Daoy (cell line): ENCODE measurements at places on chromosomes 1 and 21.

- DNase-seq = peak; percentile 98
These were observed at the start of gene PLEKHG5 for GRCh38 chr1:6491480-6491962. Gene PLEKHG5 (minus strand): TSS chr1:6491667. CDS start chr1:6477571, 14,096 bp downstream.

DNA sequence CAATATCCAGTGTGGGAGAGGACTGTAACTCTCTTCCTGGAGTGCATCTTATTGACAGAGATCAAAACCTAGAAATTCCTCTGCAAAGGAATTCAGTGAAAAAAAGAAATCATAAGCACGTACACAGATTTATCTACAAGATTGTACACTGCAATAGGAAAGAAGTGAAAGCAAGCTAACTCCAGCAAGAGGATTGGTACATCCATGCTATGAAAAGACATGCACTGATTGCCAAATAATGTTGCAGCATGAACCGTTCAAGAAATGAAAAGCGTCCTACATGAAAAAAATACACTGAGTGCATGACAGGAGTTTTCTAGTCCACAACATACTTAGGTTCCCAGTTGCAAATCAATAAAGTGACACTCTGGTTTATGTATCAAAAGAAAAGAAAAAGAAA, 1.9 kb upstream of the MGST3 start:
- DNase-seq = no peak

- no peak for DNase-seq
These were observed 32.7 kb downstream of the BEND5 start for GRCh38 chr1:48744032-48744431.

DNA sequence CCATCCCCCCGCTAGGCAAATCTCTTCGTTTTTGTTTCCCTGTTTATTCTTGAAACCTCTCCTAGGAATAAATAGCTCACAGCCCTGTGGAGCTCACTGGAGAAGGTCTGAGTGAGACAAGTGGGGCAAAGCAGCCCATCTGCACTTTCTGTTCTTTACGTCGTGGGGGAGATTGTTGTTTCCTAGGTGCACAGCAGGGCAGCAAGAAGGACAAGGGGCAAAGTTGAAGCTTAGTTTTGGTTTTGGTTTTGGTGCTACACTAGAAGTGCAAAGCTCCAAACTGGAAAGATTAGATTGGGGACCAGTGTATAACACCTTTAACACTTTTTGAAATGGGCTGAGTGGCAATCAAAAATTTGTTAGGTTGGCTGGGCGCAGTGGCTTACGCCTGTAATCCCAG, 76.6 kb downstream of the GPR88 start:
- DNase-seq = no peak

DNA sequence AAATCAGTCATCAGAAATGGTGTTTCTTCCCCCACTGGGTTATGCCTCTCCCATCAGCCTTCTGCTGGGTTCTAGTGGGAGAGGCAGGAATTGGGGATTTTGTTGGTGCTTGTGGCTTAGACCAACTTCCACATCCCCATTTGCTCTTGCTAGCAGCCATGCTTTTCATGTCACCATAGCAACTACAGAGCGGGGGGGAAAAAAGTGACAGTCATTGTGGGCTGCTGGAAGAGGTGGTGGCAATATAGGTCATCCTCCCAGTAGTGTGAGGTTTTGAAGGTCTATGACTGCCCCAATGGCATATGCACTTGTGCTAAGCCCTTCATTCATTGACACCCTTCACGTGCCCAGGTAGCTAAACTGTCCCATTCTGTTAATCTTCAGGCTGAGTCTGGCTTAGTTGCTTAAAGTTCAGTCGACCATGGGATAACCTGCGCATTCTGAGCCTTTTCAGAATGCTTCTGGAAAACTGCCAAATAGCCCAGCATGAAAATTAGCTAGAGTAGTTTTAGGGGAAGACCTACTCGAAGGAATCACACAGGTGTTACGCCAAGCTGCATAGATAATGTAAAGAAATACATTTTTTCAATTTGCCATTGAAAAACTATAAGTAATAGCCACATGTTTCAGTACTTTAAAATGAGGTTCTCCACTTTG, 53.7 kb upstream of the ZNF326 start:
- no peak for DNase-seq

DNA sequence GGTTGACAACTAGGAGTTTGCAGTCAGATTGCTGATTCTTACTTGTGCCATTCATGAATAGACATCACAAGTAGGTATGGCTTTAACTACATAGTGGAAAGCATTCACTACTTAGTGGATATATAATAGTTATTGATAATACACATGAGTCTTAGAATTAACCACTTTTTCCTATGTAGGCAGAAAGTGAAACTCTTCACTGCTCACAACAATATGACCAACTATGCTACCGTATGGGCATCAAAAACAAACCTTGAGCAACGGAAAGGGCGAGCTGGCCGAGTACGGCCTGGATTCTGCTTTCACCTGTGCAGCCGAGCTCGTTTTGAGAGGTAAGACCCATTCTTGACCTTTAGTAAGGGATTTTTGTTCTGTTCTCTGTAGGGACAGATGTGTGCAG, 38.7 kb downstream of the DHX9 start:
- DNase-seq = no peak

DNA sequence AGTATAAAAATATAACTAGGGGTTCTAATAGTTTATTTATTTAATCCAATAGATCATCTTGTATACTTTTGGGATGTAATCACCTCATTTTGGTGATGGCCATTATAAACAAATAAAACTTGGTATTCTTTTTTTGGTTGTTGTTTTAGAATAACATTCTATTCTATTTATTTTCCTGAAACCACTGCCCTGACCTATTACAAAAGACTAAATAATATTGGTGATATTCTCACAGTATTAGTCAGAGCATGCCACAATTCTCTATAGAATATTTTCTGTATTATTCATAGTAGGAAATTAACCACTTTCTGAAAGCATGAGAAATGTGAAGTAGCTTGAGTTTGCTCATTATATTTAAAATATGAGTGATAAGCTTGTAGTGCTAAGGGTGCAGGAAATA, 54.1 kb upstream of the LRRC7 start:
- DNase-seq = no peak

GRCh38 chr1:224689374-224689773, 73.3 kb downstream of the CNIH3 start:
- DNase-seq = no peak

GRCh38 chr21:35925497-35925896, 134.8 kb downstream of the SETD4 start:
- peak; percentile 88 for DNase-seq

- DNase-seq = peak; percentile 75
These were observed 19.7 kb downstream of the STPG1 start for GRCh38 chr1:24393892-24394291.

DNA sequence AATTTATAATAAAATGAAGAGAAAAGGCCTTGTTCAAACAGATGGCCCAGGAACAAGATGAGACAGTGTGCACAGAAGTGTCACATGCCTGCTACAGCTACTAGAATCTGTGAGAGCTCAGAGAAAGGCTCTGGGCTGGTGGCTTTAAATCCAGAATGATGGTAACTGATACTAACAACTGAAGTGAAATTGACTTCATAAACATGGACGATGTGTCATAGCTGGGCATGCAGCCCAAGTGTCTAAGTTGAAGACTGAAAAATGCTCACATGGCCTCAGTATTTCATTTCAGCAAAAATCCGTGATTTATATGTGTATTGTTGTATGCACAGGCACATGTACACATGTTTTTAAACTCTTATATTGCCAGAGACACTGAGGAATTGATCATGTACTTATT, 208.3 kb upstream of the RUNX1 start:
- peak; percentile 94 for DNase-seq

GRCh38 chr1:21020151-21020550, 156.5 kb downstream of the EIF4G3 start:
- DNase-seq = no peak

DNA sequence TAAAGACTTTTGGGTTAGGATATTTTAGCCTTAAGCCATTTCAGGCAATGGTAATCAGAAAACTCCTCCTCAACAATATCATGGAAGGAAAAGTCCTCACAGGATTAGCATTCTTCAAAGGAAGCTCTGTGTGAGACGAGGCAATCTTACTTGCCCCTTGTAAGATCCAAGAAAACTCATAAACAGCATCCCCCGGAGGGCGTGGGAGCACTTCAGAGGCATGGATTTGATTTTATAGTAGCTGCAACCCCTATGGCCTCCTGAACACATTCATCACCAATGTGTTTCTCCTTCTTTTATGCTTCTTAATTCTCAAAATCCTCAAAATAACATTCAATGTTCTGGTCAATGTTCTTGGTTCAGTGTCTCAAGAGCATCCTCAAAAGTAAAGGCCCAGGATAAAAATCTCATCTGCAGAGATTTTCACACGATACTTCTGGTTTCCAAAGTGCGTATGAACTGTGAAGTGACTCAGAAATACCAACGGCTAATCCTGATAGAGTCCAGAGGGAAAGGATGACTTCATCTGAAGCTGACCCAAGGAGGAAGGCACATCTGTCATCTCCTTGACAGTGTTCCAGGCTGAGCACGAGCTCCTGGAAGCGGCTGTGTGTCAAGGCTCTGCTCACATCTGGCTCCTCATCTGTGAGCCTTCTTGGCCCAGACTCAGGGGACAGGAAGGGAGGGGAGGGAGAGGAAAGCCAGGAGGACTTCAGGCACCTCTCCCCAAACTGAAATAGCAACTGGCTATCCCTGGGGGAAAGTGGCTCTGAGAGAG, 49.3 kb upstream of the PSEN2 start:
- peak; percentile 89 for DNase-seq

- DNase-seq = no peak
These were observed 21.2 kb upstream of the EYA3 start for GRCh38 chr1:28109639-28110038.

- DNase-seq = no peak
These were observed 12.7 kb downstream of the ATF3 start for GRCh38 chr1:212621043-212621948.

DNA sequence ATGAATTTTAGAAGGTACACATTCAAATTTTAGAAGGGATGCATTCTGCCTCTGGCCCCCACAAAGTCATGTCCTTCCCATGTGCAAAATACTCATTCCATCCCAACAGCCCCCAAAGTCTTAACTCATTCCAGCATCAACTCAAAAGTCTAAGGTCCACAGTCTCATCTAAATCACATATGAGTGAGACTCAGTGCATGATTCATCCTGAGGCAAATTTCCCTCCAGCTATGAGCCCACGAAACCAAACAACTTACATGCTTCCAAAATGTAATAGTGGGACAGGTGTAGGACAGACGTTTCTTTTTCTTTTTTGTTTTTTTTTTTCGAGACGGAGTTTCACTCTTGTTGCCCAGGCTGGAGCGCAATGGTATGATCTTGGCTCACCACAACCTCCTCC, 12.5 kb upstream of the WNT2B start:
- DNase-seq = no peak
